ENCODE measurements at places on chromosomes 13 and 19. TPM values are rescaled to one million over a fixed set of nuclear protein-coding genes. Genes with fewer than 3 reads are reported as not detected.

Gene KLF1
- not detected for total RNA-seq

Gene VN1R4
- not detected for total RNA-seq

Gene MBD3L3
- total RNA-seq = not detected

Gene RPS15
- 909 TPM for total RNA-seq

Gene TMEM147
- 86.8 TPM for total RNA-seq

GRCh38 chr13:28754698-28755545 lies 36.2 kb upstream of the SLC46A3 start:
- DNase-seq = no peak

- no peak for DNase-seq
These were observed 937 bp upstream of the SPRY2 start for GRCh38 chr13:80341756-80342370.

DNA sequence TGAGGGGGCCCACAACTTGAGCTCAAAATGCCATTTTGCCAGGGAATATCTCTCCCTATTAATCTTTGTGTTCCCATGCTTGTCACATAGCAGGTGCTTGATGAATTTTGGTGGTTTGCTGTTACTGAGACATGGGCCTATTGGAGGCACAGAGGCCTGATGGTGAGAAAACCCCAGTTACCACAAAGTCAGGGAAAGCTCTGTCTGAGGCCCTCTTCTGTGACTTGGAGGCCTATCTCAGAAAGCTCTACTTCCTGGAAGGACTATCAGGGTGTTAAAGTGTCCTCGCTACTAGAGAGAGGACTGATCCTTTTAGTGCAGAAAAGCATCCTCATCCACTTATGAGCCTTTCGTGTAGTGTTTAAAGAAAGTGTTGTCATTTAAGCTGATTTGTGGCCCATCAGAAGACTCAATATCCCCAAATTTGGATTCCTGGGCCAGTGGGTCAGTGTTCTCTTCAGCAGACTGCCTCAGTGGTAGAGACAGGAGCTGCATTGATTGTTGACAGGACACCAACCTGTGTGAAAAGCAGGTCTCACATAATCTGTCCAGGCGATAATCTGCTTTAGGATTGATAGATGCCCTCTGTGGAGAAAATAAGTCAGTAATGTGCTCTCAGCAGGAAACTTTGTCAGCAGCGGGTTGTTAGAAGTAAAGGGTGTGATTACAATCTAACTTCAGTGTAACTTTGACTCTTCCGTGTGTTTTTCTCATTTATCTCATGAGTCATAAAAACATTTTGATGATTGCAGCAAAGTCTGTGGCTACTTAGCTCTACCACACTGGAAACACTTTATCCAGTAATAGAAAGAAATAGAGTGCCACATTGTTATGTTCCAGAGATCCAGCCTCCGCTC lies 121.0 kb downstream of the AKAP11 start:
- no peak for DNase-seq

DNA sequence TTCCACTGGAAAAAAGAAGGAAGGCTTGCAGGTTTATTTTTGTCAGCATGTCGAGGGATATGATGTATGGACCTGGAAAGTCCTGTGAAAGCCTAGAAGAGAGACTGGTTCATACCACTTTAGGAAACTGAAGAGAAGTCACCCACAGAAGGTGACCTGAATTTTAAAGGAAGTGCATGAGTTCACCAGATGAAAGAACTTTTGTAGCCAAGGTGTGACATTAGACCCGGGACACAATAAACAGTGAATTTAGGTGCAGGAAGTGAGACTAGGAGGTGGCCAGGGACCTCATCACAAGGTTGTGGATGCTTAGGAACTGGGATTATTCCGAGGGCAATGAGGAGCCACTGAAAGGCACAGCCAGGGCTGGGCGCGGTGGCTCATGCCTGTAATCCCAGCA lies 79.1 kb downstream of the ZNF429 start:
- DNase-seq = no peak

DNA sequence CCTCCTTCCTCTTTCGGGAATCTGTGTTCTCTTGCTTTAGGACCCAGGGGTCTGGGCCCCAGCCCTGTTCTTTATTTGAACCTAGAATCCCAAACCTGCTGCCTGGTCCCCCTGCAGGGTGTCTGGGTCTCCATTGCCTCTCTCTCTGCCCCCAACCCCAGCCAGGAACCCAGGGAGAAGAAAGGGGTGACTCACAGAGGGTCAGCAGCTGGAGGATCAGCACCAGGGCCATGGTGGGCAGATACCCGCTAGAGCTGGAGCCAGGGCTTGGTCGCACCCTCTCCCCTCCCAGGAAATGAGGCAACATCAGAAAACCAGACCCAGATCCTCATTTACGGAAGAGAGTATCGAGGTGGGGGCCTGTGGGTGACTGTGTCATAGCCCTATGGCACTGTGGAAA lies at the start of gene OSCAR:
TSS of gene OSCAR (minus strand) at position 243 of the 400 bp plus-strand sequence. CDS start at position 232, 11 bp downstream.
- no peak for DNase-seq

- DNase-seq = no peak
These were observed 80.4 kb downstream of the HSPH1 start for GRCh38 chr13:31081316-31081715.

GRCh38 chr13:106533101-106533942 lies 2.1 kb downstream of the EFNB2 start:
- peak; percentile 94 for DNase-seq

GRCh38 chr19:15671891-15672579 lies 852 bp upstream of the CYP4F12 start:
- no peak for DNase-seq

DNA sequence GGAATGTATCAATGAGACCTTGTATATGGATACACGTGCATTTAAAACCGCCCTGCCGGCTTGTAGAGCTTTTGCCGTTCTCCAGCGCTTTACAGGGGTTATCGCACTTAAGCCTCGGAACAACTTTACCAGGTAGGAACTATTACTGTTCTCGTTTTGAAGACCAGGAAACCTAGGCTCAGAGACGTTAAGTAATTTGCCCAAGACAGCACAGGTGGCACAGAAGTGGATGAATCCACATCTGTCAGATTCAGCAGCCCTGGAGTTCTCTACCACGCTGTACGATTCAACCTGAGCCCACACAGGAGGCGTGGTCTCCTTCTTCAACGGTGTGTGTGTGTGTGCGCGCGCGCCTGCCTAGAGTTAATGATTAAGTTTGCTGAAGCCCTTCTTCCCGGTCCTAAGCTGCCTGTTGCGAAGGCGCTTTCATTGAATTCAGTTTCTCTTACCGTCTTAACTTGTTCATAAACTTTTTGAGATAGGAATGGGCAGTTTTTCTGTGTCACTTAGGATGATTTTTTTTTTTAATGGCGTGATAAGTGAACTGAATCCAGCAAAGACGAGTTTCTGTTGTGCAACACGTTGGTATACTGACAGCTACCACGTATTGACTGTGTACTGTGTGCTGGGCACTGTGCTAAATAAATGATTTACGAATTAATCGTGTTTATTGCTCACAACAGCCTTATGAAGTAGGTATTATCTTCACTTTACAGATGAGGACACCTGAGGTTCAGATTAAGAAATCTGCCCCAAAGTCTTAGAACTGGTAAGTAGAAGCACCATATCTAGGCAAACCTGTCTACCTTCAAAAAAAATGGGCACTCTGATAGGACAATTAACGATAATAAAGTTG lies 67.4 kb downstream of the KCNRG start:
- DNase-seq = no peak

GRCh38 chr13:37811441-37811840 lies 58.1 kb downstream of the TRPC4 start:
- DNase-seq = no peak

DNA sequence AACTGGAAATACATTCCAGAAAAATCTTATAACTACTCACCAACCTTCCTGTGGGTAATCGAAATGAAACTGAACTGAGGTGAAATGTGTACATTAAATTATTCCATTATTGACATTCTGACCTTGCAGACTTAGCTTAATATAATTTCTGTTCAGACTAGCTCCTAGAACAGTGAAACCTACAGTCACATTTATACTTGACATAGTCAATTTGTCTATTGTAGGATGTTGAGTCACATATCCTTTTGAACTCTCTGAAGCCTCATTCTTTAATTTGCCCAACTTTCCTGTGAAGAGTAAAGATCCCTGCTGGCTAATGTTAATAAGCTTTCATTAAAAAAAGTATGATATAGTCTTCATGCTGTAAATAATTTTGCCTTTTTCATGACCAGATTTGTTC lies 92.0 kb upstream of the SCEL start:
- no peak for DNase-seq

- no peak for DNase-seq
These were observed 390.8 kb downstream of the FOXO1 start for GRCh38 chr13:40275636-40276035.

DNA sequence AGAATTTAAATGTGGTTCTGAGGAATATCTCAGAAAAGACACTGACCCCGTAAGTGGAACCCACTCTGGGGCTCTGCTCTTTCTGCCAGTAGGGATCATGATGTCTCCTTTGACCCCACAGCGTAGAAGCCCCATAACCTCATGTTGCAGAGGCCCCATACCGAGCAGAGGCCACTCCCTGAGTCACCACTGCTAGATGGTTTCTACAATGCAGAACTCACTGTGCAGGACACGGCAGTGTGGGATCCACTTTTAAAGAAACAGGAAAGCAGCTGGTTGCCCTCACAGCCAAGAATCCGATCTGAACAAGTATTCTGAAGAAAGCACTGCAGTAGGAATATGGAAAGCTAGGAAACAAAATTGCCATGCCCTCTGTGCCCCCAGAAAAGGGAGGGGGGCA lies 4.2 kb downstream of the SLC7A1 start:
- no peak for DNase-seq

GRCh38 chr13:56201834-56202233 lies 938.9 kb upstream of the PRR20A start:
- no peak for DNase-seq
